CD4-positive, alpha-beta T cell treated with Interleukin-6 at 100 ng/mL for 8 hours (primary cell): ENCODE measurements at places on chromosomes 2 and 18.

GRCh38 chr2:212912445-212913103 is 238.8 kb downstream of the IKZF2 start:
- no peak for DNase-seq

GRCh38 chr2:149924549-149925213 is 337.1 kb upstream of the MMADHC start:
- no peak for DNase-seq

- DNase-seq, result no peak
These were observed 208.6 kb downstream of the C1D start for GRCh38 chr2:67854103-67854743.

DNA sequence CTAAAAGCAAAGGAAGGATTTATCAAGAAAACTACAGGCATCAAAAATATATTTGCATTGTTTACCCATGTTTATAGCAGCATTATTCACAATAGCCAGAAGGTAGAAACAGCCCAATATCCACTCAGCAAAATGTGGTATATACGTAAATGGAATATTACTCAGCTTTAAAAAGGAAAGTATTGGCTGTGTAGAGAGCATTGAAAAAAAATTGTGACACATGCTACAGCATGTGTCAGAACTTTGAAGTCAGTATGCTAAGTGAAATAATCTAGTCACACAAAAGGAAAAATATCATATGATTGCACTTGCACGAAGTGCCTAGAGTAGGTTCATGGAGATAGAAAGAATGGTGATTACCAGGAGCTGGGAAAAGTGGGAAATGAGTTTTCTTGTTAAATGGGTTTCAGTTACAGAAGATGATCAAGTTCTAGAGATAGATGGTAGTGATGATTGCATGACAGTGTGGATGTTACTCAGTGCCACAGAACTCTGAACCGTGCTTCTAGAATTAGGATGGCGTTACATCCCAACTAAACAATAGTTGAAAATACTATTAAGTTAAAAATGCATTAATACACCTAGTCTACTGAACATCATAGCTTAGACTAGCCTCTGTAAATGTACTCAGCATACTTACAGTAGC is 20.1 kb downstream of the ANKRD12 start:
- no peak for DNase-seq

DNA sequence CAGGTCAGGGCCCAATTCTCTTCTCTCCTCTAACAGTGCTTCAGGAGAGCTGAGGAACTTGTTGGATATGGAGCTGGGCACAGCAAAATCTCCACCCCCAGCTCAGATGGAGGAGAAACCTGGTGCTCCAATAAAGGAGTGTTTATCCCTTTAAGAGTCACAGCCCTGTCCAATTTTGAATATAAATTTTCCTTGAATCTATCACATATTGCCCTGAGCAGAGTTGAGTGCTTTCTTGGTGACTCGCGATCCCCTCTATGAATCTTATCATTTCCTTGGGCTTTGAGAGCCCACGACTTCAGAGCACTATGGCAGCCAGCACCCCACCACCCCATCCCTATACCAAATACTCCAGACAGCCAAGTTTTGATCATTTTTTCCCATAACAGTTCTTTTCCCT is 34.4 kb upstream of the SMAD7 start:
- DNase-seq, result no peak

DNA sequence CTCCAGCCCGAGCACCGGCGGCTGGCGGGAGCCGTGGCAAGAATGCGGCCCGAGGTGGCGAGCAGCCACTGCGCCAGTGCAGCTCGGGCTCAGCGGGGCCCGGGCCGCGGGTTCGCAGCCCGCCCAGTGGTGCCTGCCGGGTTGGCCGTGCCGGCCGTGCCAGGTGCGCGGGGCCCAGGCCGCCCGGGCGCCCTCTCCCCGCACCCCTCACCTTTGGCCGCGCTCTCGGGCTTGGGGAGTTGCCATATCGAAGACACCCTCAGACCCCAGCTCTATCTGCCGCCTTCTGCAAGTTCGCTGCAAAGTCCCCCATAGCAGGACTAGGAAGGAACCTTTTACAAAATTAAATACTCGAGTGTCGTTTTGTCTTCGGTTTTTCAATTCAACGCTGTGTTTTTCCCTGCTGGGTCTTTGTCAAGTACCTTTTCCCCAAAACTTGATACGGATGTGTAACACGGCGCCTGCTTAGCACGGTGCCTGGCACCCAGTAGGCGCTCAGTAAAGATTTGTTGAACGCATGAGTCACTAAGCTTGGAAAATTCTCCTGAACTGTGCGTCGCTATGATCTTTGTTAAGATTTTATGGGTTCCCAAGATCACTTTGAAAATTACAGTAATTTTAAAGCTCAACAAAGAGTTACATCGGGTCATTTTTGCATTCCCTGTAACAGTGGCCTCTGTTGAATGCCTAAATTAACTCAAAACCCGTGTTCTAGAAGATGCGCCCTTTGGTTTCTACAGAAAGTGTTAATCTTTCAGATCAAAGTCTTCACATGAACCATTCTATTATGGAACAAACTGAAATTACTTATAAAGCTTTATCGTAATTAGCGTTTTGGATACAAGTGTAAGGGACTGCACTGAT is 750 bp downstream of the STRADB start:
- no peak for DNase-seq

DNA sequence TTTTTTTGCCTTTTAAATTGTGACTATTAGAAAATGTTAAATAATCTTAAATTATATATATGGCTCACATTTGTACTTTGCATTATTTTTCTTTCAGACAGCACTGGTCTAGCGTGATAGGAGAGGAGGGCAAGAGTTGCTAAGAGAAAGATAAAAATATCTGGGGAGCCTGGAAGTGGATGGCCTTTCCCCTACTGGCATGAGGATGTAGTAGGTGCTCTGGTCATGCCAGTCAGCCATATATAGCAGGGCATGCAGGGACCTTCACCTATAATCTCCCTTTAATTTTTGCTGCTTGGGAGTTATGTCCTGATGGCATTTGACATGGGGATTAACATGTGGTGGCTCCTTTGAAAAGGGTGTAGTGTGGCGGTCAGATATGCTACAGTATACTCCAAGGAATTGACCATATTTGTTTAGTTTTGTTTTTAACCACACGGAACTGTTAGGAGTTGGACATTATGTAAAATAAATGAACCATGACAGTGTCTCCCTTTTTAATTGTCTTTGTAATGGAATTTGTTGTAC is 144.7 kb downstream of the BABAM2 start:
- no peak for DNase-seq
